ENCODE measurements at places on chromosomes 5 and 9. TPM values are rescaled to one million over a fixed set of nuclear protein-coding genes. Genes with fewer than 3 reads are reported as not detected.

Gene NR2F1
- 149 TPM for polyA plus RNA-seq

Gene SPINK7
- not detected for polyA plus RNA-seq

Gene SHISAL2B
- not detected for polyA plus RNA-seq

Gene BTNL3
- 0.04 TPM for polyA plus RNA-seq

Gene FRMPD1
- polyA plus RNA-seq, result 0.03 TPM

Gene BNC2
- 10.7 TPM for polyA plus RNA-seq

Gene LVRN
- polyA plus RNA-seq, result 0.27 TPM

Gene HAND1
- polyA plus RNA-seq, result 9.3 TPM

DNA sequence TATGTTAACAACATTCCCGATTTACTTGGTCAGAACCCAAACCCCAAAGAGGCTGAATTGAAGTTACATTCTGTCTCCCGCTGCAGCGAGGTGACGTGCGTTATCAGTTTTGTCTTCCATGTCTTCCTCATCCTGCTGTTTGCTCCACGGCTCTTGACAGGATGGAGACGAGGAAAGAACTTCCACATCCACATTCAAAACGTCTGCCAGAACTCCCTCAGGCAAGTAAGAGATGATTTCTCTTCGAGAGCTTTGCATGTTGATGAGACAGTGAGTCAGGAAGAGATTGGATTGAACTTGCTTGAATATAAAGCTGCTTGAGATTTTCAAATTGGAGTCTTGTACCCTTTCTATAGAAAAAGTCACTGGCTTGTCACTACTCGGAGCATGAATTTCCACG is 242.6 kb downstream of the AUH start:
- DNase-seq, result no peak

GRCh38 chr9:135820661-135821060 is 86.7 kb downstream of the CAMSAP1 start:
- no peak for DNase-seq

DNA sequence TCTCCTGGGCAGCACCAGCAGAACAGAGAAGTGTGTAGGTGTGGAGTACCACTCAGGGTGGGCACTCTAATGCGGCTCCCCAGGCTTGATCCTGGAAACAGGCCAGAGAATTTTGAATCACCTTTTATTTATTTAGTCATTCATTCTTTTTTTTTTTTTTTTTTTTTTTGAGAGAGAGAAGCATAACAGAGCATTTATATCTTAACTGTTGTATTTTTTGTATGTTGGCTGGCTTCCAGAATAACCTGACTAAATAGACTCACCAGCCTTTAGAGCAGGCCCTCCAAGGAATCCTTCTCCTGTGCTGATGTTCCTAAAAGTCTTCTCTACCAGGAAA is 153.4 kb downstream of the PIK3R1 start:
- DNase-seq, result peak; percentile 37

DNA sequence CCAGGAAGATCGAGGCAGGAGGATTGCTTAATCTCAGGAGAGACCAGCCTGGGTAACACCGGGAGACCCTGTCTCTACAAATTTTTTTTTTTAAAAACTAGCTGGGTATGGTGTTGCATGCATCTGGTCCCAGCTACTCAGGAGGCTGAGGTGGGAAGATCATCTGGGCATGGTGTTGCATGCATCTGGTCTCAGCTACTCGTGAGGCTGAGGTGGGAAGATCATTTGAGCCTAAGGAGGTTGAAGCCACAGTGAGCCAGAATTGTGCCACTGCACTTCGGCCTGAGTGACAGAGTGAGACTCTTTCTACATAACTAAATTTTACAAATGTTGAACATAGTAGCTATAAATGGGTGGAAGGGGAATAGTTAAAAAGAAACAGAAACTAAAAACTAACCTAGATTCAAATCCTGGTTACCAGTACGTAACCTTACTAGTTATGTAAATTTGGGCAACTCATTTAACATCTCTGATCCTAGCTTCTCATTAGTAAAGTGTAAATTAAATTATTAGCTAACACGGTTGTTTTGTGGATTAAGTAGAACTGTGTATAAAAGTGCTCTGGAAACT is 41.7 kb downstream of the TMEM161B start:
- DNase-seq, result no peak

DNA sequence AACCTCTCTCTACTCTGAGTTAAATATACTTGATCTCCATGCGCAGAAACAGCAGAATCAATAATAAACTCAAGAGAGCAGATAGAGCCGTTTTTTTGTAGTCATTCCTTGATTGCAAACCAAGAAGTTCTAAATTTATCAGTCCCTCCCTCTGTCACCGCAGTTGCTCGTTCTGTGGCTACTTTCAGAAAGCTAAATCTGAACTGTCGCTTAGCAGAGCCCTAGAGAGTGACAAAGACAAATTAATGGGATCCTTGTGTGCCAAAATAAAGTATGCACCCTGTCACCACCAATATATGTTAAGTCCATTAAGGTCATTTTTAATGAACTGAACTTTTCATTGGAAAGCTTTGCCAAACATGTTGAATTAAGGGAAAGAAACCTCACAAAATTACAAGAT is 218.3 kb downstream of the ADAMTSL1 start:
- no peak for DNase-seq

- DNase-seq, result no peak
These were observed 612.9 kb upstream of the DAB2 start for GRCh38 chr5:40037713-40038112.

DNA sequence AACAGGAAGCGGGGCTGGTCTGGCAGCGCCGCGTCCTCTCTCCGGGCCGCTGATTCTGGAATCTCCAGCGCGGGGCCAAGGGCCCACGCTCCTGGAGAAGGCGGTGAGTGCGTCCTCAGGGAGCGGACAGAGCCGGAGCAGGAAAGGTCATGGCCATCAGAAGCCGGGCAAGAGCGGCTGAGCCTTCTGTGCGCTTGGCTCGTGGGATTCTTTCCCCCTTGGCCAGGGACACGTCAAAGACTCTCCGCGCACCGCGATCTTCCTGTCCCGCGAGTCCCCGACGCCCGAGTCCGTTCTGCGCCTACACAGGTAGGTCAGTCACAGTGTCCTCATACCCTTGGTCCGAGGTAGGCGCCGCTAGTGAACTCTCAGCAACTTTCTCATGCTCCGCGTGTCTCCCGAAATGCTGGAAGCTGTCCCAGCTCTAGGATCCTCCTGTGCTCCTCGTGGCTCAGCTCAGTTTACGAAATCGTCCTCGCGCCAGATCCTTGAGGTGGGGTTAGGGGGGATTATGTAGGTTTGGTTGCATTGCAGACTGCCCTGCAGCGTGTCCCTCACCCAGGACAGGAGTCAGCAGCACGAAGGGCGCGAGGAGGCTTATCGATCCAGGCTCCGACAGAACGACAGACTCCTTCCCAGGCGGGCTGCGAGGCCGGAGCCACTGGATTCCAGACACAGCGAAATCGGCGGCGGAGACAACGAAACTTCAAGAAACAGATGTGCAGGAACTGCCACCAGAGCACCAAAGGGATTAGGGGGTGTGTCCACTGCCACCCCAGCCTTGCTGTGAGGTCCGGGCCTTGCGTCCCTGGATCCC is 8.7 kb downstream of the LHX6 start:
- DNase-seq, result no peak

DNA sequence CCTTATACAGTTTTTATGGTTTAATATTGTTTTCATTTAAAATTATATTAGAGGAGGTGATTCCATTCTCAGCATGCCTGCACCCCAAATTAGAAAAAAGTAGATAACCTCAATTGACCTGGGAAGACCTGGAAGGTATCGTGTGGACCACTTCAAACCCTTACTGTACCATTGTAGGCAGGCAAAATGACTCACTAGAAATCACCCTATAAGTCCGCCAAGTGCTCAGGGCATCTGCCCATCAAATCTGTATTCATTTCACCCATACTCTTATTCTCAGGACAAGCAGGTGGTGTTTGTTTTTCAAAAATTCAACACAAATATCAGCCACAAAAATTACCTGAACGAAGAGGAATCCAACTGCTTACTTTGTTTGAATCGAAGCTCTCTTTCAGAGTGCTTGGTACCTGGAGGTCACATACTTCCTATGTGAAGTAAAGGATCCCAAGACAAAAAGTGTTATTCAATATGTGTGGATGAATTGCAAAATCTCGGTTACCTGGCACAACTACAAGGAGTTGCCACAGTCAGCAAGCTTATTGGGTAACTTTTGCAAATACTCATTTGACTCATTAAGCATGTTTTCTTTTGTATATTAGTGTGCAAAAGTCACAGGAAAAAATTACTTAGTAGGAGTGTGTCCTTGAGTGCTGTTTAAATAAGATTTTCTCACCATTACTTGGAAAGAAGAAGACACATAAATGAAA is 216.2 kb downstream of the ENC1 start:
- no peak for DNase-seq

- DNase-seq, result no peak
These were observed 9.7 kb upstream of the RALGDS start for GRCh38 chr9:133130685-133131244.

GRCh38 chr5:43042626-43043399 is 2.7 kb upstream of the ANXA2R start:
- DNase-seq, result no peak

DNA sequence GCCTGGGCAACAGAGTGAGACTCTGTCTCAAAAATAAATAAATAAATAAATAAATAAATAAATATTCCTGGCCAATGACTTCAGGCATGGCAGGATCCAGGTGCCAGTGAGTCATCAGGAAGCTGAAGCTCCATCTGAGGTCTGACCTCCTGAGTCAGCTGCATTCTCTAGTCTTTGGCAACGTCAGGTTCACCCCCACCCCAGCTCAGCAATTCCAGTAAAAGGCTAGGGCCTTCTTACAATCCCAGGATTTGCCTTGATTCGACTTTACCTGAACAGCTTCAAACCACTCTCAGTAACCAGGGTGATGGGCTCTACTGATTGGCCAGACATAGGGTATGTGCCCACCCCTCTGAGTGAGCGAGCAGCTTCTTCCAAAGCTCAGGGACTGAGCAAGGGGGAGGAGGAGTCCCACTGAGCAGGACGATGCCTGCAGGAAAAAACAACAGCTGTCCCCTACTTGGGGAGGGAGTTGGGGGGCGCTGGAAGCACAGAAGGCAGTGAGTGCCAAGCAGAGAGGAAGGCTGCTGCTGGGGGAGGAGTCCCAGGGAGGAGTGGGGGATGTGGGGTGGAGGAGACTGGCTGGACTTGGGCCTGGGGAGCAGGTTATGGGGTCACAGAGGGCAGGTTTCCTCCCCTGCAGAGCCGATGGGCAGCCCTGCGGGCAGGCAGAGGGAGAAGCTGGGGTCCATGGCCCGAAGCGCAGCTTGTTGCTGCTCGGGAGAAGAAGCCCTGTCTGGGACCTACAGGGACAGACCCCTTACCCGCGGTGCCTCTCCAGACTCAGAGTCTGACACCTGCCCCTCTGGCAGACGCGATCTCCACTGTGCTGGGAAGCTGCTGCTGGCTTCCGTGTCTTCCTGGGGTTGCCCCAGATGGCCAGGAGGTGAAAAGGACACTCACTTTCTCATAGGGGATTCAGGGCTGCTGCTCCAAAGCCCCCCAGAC is 25.9 kb upstream of the UNC5A start:
- DNase-seq, result no peak

- DNase-seq, result no peak
These were observed 60.7 kb downstream of the SV2C start for GRCh38 chr5:76143884-76144283.

Data from urinary bladder (tissue), 4 donors.